ENCODE measurements at places on chromosomes 5 and 9. TPM values are rescaled to one million over a fixed set of nuclear protein-coding genes. Genes with fewer than 3 reads are reported as not detected.

The MEF2C gene
- 9.5 TPM for total RNA-seq

The HINT1 gene
- total RNA-seq, result 265 TPM

The CSF2 gene
- total RNA-seq, result not detected

The GOLGA1 gene
- total RNA-seq, result 17.6 TPM

The LCN10 gene
- 0.14 TPM for total RNA-seq

The PDE6A gene
- total RNA-seq, result not detected

The HMCN2 gene
- total RNA-seq, result 0.28 TPM

- no peaks in the 10 kb centered on the region for H3K36me3 ChIP-seq
- no peaks in the 10 kb centered on the region for H3K27me3 ChIP-seq
- no peak for DNase-seq
- H3K27ac ChIP-seq, result no peak overlapping the region
- no peaks in the 10 kb centered on the region for H3K4me1 ChIP-seq
- no peak overlapping the region for H3K4me3 ChIP-seq
These were observed 102.0 kb upstream of the PRLR start for GRCh38 chr5:35331956-35332950.

DNA sequence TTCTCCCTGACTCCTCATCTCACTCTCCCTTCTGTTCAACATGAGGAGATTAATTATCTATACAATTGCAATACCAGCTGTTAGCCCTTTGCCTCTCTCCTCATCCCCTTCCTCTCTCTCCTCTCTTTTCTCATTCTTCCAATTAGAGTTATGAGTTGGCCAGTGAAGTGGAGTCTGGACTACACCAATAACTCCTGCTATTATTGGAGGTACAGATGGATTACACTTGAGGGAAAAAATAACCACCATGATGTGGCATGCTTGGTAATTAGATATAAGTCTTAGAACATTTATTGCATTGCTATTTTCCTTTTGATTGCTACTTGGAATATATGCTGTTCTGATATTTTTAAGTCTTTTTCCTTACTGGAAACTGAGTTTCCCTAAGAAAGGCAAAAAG, 159.2 kb downstream of the FRMD3 start:
- H3K27me3 ChIP-seq, result no peaks in the 10 kb centered on the region
- no peaks in the 10 kb centered on the region for H3K36me3 ChIP-seq
- no peak overlapping the region for H3K27ac ChIP-seq
- H3K4me1 ChIP-seq, result no peaks in the 10 kb centered on the region
- no peak for DNase-seq
- H3K4me3 ChIP-seq, result no peak overlapping the region

- H3K4me1 ChIP-seq, result no peaks in the 10 kb centered on the region
- no peaks in the 10 kb centered on the region for H3K27me3 ChIP-seq
- DNase-seq, result no peak
These were observed 15.1 kb downstream of the CFAP77 start for GRCh38 chr9:132424857-132425674.

- no peaks in the 10 kb centered on the region for H3K36me3 ChIP-seq
- no peak overlapping the region for H3K27ac ChIP-seq
These were observed 34.2 kb downstream of the STC2 start for GRCh38 chr5:173293817-173294672.

DNA sequence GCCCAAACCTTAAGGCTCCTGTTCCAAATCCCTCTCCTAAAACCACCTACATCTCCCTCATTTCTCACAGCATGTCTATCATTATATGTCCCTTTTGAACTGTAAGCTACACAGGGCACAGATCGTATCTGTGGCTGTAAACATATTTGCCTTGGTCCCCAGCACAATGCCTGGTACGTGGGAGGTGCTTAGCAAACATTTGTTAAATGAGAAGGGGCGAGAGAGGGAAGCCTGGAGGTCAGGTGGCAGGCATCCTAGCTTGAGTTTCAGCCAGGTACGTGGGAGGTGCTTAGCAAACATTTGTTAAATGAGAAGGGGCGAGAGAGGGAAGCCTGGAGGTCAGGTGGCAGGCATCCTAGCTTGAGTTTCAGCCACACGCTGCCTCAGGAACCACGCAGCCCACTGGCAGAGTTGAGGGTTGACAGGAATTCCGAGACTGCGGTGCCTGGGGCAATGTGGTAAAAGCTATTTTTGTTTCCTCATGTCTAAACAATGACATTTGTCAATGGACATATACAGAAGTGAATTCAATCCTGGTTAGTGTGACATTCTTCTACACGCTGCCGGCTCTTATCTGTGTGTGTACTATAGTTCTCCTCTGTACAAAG, 113.6 kb downstream of the EFNA5 start:
- H3K4me1 ChIP-seq, result no peaks in the 10 kb centered on the region
- no peak overlapping the region for H3K27ac ChIP-seq
- H3K4me3 ChIP-seq, result no peak overlapping the region
- no peaks in the 10 kb centered on the region for H3K27me3 ChIP-seq
- no peaks in the 10 kb centered on the region for H3K36me3 ChIP-seq
- no peak for DNase-seq

DNA sequence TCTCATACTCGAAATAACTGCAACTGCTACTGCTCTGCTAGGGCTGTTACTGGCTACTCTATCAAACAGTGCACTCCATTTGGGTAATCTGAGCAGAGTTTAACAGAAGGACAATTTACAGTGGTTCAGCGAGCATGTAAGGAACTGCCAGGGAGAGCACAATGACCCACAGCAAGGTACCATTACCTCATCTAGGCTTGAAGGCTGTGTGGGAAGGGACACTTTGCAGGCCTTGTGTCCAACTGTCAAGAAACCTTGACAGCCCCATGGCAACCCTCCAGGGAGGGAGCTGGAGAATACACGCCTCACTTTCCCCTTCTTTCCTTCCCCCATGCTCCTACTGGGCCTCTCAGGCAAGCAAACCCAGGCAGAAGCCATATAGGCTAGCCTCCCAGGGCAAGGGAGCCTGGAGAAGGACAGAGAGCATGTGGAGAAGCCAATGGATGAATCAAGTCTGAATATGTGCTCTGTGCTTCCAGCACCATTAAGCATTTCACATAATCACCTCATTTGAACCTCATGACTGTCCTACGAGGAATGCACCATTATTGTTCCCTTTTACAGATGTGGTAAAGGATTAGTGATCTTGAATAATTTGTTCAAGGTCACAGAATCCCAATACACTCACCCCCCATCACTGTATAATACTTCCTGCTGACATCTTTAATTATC, 49.9 kb upstream of the JAK2 start:
- H3K27ac ChIP-seq, result no peak overlapping the region
- no peaks in the 10 kb centered on the region for H3K4me1 ChIP-seq
- H3K36me3 ChIP-seq, result no peaks in the 10 kb centered on the region
- H3K4me3 ChIP-seq, result no peak overlapping the region

DNA sequence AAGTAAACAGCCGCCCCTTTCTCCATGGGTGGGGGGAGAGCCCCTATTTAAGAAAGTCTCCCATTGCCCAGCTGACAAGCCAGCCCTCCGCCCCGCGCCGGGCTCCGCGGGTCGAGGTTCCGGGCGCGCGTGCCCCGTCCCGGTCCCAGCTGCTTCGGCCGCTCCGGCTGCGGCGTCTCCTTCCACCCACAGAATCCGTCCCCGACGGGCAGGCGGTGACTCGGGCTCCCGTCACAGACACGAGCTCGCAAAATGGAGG, 223 bp downstream of the NR3C1 start:
- H3K4me1 ChIP-seq, result peaks cover 33% of the 10 kb centered on the region
- H3K27me3 ChIP-seq, result no peaks in the 10 kb centered on the region
- peak overlapping the region; percentile 97 for H3K27ac ChIP-seq
- peaks cover 3% of the 10 kb centered on the region for H3K36me3 ChIP-seq

- no peaks in the 10 kb centered on the region for H3K36me3 ChIP-seq
- H3K4me1 ChIP-seq, result peaks cover 34% of the 10 kb centered on the region
- peak overlapping the region; percentile 76 for H3K4me3 ChIP-seq
- DNase-seq, result peak; percentile 68
- peak overlapping the region; percentile 98 for H3K27ac ChIP-seq
These were observed 1.2 kb downstream of the JMY start for GRCh38 chr5:79236970-79237739.

DNA sequence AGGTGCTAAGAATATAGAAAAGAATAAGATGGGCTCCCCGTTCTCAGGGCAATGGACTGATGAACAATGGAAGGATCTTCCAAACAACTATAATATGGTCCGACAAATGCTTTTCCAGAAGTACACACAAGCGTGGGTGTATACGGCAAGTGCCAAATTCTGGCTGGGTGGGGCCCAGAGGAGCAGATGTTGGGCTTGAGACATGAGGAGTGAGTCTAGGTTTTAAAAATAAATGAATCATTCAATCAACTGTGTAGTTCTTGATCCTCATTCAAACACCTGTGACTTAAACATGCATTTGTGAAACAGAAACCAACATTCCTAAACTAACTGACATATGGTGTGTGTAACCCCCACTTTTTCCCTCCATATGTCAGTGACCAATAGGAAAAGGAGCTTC, 47.9 kb downstream of the MFAP3 start:
- H3K36me3 ChIP-seq, result no peaks in the 10 kb centered on the region
- H3K4me1 ChIP-seq, result no peaks in the 10 kb centered on the region
- no peak overlapping the region for H3K4me3 ChIP-seq

DNA sequence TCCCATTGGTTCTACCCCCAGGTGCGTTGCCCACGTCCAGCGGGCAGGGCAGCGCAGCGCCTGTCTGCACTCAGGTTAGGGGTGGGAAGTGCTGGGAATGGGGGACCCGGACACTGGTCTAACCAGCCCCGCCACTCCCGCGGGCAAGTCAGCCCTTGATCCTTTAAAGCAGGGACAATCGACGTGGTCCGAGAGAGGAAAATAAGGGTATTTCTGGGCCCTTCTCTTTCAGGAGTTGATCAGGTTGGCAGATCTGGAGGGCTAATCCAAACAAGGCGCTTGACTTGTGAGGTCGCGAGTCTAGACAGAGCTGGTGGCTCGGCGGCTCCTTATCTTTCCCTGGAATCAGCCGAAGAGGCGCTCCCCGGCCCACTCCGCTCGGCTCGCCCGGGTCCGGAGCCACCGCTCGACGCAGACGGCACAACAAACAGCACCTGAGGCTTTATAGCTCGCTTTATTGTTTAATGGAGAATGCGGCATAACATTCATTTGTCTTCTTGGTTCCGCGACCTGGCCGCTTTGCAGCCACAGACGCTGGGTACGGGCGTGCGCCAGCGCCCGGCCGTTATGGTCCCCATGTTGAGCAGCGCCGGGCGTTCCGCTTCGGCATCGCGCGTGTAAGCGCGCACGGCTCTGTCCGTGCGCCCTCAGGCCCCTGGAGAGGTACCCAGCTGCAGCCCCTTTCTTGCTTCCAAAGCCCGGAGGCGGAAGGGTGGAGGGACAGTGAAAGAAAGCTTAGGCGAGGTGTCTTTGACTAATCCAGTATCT, 15.8 kb downstream of the ISL1 start:
- no peak for DNase-seq
- H3K27ac ChIP-seq, result no peak overlapping the region
- peaks cover 20% of the 10 kb centered on the region for H3K27me3 ChIP-seq
- no peaks in the 10 kb centered on the region for H3K36me3 ChIP-seq
